ENCODE measurements at places on chromosomes 2 and 18.

DNA sequence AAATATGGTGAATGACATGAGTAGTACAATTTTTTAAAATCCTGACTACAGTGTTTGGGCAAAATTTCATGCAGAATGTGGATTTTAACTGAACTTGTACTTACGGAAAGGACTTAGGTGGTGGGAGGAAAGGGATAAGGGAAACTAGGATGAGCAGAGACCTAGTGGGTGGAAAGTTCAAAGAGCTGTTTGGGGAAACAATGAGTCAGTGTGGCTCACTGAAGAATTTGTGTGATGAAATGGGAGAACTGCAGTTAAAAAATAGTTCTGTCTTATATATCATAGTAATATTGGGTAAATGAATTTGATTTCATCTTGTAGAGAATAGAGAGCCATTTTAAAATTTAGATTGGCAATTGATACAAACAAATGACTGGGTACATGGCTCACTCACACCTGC lies 220.1 kb upstream of the CTAGE1 start:
- DNase-seq, result no peak

DNA sequence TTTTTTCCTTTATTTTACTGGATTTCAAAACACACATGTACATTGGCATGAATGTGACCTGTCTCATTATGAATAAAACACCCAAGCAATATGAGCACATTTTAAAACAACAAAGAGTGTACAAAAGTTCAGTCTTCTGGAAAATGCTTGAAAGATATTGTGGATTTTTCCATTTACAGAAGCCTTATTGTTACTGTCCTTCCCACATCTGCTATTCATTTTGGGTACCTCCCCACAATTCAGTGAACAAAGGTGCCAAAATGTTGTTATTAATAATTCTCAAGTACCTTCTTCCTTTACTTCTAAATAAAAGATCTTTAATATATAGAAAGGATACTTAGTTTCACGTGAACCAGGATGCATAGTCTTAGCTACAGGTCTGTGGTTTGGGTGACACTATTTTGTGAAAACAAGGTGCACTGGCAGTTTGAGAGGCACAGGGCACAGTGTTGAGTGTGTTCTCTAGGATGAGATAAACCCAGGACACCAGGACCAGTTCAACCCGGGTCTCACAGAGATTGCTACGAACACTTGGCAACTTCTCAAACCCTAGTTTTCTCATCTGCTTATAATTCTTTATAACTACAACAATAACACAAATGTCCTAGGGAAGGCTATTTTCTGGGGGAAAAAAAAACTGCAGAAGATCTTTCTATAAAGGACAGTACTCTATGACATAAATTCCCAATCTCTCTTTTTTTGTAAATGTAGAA lies 84.5 kb upstream of the GALNT5 start:
- no peak for DNase-seq

- DNase-seq, result no peak
Measured at GRCh38 chr2:200523158-200523557, 2.8 kb upstream of the SGO2 start.

- no peak for DNase-seq
Measured at GRCh38 chr2:47217277-47217676, 62.2 kb upstream of the STPG4 start.

GRCh38 chr18:44786688-44787087 lies 106.0 kb downstream of the SETBP1 start:
- DNase-seq, result no peak

DNA sequence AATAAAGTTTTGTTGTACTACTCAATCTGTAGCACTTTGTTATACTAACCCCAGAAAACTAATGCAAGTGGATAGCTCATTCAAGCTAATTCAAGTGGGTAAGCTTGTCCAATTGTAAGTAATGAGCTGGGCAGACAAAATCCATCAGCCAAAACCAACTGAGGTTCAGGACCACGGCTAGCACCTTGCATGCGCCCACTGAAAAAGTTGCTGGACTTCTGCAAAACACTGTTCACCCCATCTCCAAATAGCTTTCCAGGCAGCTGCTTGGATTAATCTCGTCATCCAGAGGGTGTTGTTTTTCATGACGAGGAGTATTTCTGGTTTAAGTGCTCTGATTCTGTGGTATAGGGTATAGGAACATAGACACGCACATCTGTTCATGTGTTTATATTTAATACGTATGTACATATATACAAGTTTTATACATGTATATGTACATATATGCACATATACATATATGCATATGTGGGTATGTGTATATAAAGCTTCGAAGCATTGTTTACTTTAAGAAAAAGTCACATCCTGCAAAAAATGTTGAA lies 307.5 kb downstream of the GALR1 start:
- no peak for DNase-seq

- no peak for DNase-seq
Measured at GRCh38 chr2:99571533-99571932, 81.7 kb upstream of the REV1 start.

- DNase-seq, result no peak
Measured at GRCh38 chr2:225600865-225601264, 201.4 kb downstream of the NYAP2 start.

GRCh38 chr18:63890950-63891304 lies 3.4 kb downstream of the SERPINB2 start:
- DNase-seq, result no peak

GRCh38 chr2:202771741-202772460 lies 99.7 kb downstream of the ICA1L start:
- DNase-seq, result no peak

- no peak for DNase-seq
Measured at GRCh38 chr2:111160758-111161157, 40.0 kb downstream of the BCL2L11 start.

- DNase-seq, result no peak
Measured at GRCh38 chr18:79942786-79943607, 8.5 kb downstream of the SLC66A2 start.

GRCh38 chr18:66346833-66347588 lies 256.9 kb downstream of the CDH19 start:
- no peak for DNase-seq

DNA sequence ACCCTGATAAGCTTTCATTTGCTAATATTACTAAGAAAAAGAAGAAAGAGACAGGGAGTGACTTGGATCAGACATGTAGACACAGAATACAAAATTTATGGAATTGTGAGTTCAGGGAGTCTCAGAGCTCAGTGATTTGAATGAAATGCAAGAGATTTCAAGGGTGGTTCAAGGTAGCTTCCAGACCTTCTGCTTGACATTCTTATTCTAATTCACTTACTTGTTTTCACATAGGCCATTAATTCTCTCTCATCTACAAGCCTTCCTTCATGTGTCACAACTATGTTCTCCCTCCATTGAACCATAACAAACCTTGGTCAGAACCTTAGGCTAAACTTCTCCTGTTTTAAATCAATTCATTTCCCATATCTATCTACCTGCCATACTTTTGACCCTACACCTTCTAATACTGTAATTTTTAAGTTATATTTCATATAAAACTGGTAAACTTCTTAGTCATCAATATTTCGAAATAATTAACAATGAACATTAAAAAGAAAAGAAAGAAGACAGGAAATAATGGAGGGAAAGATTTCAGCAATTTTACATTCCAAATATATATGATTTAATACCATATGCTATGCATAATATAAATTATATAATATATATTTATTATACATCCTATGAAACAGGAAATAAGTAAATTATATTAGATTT lies 139.2 kb upstream of the PDE1A start:
- DNase-seq, result no peak
